ENCODE measurements at places on chromosomes 3 and 15. TPM values are rescaled to one million over a fixed set of nuclear protein-coding genes. Genes with fewer than 3 reads are reported as not detected.

TIMP4 gene
- 0.40 TPM for total RNA-seq

PP2D1 gene
- total RNA-seq: not detected

CD200 gene
- 8.2 TPM for total RNA-seq

NIPA2 gene
- 75.7 TPM for total RNA-seq

ADAMTS9 gene
- 22.6 TPM for total RNA-seq

TRPM1 gene
- not detected for total RNA-seq

DAZL gene
- total RNA-seq: not detected

APBA2 gene
- 11.1 TPM for total RNA-seq

DNA sequence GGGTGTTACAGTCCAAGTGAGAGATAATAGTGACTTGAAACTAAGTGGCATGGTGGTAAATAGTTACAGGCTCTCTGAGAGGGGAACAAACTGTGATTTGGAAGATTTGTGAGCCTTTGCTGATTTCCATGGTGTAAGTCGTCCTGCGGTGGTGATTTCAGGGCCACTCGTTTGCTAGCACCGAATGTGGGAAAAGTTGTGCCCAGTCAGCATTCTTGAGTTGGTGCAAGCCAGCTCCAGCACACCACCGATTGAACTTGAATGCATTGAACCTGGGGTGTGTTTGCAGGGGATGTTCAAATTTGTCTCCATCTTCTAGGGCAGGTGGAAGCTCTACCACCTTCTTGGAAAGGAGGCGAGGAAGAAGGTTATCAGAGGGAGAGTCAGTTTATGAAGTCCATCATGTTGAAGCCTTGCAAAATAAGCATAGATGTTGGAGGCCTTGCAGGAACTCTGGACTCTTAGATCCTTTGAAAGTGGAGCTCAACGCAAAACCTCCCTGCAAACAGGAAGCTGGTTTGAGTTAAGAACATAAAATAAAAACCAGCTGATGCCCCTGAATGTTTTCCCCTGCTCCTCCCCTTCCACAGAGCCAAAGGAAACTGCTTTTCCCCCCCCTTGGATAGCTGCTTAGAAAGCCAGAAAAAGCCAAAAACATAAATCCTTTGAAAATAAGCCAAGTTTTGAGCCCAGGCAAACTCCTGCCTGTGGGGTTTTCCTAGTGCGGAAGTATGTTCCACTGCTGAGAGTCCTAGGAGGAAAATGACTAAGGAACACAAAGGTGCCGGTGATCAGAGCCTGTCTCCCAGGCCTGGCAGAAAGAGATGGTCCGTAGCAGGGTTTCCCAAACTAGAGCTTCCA is 21.9 kb downstream of the MAPKBP1 start:
- DNase-seq: peak; percentile 86

GRCh38 chr3:171165499-171165921 is 139.0 kb upstream of the SLC2A2 start:
- DNase-seq: no peak

GRCh38 chr3:184601576-184602371 is 40.2 kb downstream of the EPHB3 start:
- DNase-seq: no peak

GRCh38 chr15:56353740-56354139 is 11.5 kb upstream of the TEX9 start:
- DNase-seq: no peak

GRCh38 chr15:69058830-69059556 is 44.5 kb downstream of the NOX5 start:
- peak; percentile 78 for DNase-seq

GRCh38 chr3:170420307-170420821 is 1.7 kb downstream of the CLDN11 start:
- peak; percentile 55 for DNase-seq

DNA sequence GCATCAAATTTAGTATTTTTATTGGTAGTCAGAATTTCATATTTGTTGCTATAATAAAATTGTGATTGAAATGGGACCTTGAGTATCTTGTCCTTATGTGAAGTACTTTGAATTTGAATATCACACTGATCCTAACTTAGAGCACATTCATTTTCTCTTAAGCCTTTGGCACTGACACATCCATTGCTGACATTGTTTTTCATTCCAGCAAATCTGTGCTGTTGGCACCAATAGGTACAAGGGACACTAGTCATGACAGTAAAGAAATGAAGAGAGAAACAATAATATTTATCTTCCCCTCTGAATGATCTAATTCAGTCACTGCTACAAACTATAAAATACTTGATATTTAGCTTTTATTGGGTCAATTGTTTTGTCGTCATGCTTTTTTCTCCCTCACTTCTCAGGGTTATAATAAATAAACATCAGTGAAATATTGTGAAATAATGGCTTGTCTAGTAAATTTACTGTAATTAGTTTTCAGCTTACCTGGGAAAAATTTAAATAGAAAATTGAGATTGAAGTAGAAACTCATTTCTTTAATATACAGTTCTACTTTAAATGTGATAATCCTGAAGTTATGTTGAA is 166.8 kb upstream of the MLF1 start:
- no peak for DNase-seq

DNA sequence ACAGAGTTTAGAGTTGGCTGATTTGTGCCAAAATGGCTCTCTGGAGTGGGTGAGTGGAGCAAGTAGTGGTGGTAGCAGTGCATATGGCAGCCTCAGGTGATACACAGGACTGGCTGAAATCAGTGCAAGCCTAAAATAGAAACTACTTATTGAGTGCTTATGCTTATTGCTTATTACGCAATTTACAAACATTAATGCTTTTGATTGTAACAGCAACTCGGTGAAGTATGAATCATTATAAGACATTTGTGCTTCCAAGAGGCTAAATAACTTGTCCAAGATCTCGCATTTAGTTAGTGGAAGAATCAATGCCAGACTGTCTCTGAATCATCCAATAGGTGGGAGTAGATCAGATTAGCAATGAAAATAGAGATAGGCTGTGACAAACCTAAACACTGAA is 353.8 kb downstream of the NAALADL2 start:
- DNase-seq: no peak

DNA sequence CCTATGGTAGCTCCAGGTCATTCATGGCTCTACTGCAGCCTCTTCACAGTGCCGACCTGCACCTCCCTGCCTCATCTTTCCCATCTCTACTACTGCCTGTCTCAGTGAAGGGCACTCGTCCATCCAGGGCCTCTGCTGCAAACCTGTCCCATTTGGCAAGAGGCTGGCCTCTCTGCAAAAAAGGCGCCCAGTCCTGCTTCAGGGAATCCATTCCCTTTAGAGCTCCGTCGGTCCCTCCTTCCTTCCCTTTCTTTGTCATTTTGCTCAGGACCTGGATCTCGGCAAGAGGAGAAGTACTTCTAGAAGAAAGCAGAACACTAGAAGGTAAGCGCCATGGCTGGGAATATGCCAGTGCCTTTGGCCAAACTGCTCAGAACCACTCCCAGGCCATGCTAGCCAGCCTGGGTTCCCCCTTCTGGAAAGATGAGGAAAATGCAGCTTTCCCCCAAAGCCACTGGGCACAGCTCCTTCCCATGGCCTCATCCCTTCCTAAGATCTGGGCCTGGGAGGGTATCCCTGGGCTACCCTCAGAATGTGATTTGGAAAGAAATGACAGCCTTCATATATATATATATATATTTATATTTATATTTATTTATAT is 6.4 kb upstream of the ISL2 start:
- peak; percentile 57 for DNase-seq

DNA sequence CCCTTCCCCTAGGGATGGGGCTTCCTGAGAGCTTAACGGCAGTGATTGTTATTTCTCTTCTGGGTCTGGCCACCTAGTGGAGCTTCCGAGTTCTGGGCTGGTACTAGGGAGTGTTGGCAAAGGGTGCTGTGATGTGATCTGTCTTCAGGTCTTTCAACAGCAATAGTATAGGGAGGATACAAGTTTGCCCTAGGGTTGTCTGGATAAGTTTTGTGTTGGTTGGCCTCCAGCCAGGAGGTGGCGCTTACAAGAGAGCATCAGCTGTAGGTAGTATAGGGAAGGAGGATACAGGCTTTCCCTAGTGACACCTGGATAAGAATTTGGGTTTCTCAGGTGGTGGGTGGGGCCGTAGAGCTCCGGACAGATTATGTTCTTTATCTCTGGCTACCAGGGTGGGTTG is 19.2 kb upstream of the CPOX start:
- no peak for DNase-seq

DNA sequence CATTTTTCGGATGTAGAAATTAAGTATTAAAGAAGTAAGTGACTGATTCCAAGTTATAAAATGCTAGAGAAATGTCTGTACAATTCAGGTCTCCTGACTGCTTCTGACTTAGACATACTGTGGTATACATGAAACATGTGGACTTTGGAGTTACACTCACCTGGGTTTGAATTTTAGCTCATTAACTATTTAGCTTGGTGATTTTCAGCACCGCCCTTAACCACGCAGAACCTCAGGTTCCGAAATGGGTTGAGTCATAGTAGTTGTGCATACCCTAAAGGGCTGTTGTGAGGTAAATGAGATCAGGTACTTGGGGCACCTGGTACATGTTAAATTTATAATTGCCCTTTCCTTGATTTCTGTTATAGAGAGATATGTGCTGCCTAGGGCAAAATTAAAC is 32.9 kb upstream of the UTS2B start:
- DNase-seq: no peak

DNA sequence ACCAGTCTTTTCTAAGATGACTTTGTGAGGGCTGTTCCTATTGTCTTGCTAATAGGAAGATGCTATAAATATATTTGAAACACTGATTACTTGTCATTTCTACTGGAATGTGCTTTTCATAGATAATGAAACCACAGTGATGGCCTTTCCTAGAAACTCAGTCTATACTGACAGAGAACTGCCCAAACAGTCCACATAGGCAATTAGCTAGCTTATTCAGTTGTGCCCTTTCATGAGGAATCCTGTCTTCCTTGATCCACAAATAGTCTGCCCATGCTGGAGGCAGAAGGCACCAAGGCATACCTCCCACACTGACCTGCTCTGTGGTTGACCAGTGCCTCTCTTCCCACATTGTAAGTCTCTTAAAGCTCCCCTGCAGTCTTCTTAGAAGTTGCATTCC is 135.9 kb downstream of the CMSS1 start:
- no peak for DNase-seq
